NCI-H2107 (cell line): ENCODE measurements at places on chromosomes 1 and 21.

DNA sequence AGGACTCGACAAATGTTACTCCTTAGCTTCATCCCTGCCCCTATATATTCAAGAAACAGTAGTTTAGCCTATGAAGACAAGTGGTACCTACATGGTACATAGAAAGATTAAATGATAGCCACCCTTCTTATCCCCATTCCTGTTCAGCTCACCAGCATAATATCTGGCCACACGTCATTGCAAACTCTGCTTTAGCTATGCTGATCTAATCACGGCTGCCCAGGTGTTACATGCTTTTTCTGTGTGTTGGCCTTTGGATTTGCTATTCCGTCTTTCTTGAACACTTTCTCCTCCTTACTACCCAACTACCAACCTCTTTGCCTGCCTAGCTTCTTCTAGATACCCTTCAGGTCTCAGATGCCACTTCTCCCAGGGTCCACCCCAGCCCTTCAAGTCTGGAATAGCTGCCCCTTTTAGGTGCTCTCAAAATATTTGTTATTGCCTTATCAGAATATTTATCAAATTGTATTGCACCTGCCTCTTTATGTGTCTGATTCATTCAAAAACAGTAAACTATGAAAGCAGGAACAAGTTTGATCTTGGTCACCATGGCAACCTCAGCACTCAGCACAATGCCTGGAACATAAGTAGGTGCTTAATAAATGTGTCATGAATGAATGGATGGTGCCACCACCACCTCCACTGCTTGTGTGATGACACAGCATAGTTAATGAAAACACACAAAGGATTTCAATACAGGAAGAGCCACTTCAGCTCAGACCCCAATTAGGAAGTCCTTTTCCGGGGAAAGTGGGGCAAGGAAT is 11.4 kb upstream of the DNASE2B start:
- DNase-seq, result no peak

DNA sequence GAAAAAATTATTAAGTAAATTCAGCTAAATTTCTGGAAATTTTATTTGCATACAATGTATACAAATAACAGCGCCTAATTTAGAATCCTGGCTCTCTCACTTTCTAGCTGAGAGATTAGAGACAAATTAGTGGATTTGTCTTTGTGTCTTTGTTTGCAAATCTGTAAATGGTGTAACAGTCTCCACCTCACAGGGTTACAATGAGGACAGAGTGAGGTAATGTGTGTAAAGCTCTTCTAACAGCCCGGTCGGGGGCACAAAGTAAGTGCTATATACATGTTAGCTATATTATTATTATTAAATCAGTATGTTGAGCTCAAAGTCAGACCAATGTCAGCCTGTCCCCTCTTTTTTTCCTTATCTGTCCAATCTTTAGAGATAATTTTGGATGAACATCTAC is 5.0 kb upstream of the ADAMTSL4 start:
- DNase-seq, result no peak

DNA sequence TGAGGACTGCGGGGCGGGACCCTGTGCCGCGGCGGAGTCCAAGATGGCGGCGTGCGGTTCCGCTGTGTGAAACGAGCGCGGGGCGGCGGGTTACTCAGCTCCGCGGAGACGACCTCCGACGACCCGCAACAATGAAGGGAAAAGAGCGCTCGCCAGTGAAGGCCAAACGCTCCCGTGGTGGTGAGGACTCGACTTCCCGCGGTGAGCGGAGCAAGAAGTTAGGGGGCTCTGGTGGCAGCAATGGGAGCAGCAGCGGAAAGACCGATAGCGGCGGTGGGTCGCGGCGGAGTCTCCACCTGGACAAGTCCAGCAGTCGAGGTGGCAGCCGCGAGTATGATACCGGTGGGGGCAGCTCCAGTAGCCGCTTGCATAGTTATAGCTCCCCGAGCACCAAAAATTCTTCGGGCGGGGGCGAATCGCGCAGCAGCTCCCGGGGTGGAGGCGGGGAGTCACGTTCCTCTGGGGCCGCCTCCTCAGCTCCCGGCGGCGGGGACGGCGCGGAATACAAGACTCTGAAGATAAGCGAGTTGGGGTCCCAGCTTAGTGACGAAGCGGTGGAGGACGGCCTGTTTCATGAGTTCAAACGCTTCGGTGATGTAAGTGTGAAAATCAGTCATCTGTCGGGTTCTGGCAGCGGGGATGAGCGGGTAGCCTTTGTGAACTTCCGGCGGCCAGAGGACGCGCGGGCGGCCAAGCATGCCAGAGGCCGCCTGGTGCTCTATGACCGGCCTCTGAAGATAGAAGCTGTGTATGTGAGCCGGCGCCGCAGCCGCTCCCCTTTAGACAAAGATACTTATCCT is 430 bp downstream of the RBM15 start:
- no peak for DNase-seq

GRCh38 chr21:44006656-44007055 is 5.5 kb upstream of the TRAPPC10 start:
- DNase-seq, result no peak

GRCh38 chr1:45864167-45865106 is 61.0 kb downstream of the MAST2 start:
- DNase-seq, result no peak

DNA sequence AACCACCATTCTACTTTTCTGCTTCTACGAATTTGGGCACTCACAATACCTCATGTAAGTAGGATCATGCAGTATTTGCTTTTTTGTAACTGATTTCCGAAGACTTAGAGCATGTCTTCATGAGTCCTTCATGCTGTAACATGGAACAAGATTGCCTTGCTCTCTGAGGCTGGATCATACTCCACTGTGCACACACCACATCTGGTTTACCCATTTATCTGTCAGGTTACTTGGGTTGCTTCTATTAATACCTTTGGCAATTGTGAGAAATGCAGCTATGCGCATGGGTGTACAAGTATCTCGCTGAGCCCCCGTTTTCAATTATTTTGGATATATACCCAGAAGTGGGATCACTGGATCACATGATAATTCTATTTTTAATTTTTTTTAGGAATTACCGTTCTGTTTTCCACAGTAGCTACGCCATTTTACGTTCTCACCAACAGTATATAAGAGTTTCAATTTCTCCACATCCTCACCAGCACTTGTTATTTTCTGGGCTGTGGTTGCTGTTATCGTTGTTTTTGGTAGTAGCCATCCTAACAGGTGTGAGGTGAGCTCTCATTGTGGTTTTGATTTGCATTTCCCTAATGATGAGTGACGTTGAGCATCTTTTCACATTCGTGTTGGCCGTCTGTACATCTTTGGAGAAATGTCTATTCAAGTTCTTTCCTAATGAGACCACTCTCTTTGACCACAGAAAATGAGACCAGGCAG is 10.7 kb upstream of the SLC2A5 start:
- DNase-seq, result no peak

- no peak for DNase-seq
These were observed 113.7 kb upstream of the PLXNA2 start for GRCh38 chr1:208357644-208358507.

- DNase-seq, result no peak
These were observed 3.4 kb upstream of the OVAAL start for GRCh38 chr1:180555411-180555810.

DNA sequence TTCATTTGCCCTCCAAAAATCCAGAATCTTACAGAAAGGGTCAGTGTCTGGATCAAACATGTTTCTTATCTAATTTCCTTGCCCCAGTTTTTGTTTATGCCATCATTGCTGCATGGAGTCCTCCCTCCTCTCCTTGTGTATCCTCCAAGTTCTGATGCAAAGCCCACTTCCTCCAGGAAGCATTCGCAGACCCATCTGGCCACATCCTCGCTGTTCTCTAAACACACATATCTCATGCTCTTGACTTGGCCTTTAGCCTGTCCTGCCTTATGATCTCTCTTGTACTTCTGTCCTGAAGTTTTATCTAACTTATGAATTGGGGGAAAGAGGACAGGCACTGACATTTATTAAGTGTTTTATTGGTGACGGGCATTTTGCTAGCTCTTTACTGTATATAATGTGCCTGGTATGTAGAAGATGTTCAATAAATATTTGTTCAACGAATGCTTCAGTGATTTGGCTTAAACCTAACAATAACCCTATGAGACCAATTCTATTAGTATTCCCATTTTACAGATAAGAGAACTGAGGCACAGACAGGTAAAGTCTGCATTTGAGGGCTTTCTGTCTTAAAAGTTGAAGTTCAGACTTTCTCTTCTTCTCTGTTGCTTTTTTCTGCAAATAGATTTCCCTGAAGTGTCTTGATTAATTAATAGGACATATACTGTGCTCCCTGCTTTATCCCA is 19.2 kb upstream of the ID3 start:
- DNase-seq, result no peak
